ENCODE measurements at places on chromosomes 3 and 15. TPM values are rescaled to one million over a fixed set of nuclear protein-coding genes. Genes with fewer than 3 reads are reported as not detected.

- H3K36me3 ChIP-seq, result no peaks in the 10 kb centered on the region
- H3K4me1 ChIP-seq, result no peaks in the 10 kb centered on the region
- no peaks in the 10 kb centered on the region for H3K27me3 ChIP-seq
- H3K4me3 ChIP-seq, result no peak overlapping the region
- no peak for DNase-seq
These were observed 14.4 kb downstream of the CCDC32 start for GRCh38 chr15:40550341-40551037.

DNA sequence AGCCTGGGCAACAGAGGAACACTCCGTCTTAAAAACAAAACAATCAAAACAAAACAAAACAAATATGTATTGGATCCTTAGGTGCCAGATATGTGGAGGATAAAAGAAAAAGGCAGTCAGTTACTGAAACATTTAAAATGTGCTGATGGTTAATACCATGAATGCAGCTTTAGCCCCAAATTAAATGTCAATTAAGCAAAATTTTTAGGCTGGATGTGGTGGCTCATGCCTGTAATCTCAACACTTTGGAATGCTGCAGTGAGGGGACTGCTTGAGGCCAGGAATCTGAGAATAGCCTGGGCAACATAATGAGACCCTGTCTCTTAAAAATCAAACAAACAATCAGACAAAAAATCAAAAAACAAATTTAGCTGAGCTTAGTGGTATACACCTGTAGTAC lies 8.5 kb upstream of the CHMP2B start:
- no peaks in the 10 kb centered on the region for H3K4me1 ChIP-seq
- no peak overlapping the region for H3K4me3 ChIP-seq
- H3K27ac ChIP-seq, result no peak overlapping the region
- H3K36me3 ChIP-seq, result no peaks in the 10 kb centered on the region
- H3K27me3 ChIP-seq, result peaks cover 13% of the 10 kb centered on the region
- DNase-seq, result no peak

- H3K36me3 ChIP-seq, result no peaks in the 10 kb centered on the region
- H3K4me3 ChIP-seq, result no peak overlapping the region
- H3K27ac ChIP-seq, result peak overlapping the region; percentile 44
- no peaks in the 10 kb centered on the region for H3K4me1 ChIP-seq
- DNase-seq, result peak; percentile 18
- H3K27me3 ChIP-seq, result no peaks in the 10 kb centered on the region
These were observed 609.7 kb downstream of the MCTP2 start for GRCh38 chr15:94840794-94841783.

- no peak overlapping the region for H3K4me3 ChIP-seq
- no peaks in the 10 kb centered on the region for H3K27me3 ChIP-seq
- H3K4me1 ChIP-seq, result no peaks in the 10 kb centered on the region
- DNase-seq, result no peak
- H3K36me3 ChIP-seq, result no peaks in the 10 kb centered on the region
- no peak overlapping the region for H3K27ac ChIP-seq
These were observed 70.6 kb downstream of the LRRC49 start for GRCh38 chr15:70963199-70963598.

DNA sequence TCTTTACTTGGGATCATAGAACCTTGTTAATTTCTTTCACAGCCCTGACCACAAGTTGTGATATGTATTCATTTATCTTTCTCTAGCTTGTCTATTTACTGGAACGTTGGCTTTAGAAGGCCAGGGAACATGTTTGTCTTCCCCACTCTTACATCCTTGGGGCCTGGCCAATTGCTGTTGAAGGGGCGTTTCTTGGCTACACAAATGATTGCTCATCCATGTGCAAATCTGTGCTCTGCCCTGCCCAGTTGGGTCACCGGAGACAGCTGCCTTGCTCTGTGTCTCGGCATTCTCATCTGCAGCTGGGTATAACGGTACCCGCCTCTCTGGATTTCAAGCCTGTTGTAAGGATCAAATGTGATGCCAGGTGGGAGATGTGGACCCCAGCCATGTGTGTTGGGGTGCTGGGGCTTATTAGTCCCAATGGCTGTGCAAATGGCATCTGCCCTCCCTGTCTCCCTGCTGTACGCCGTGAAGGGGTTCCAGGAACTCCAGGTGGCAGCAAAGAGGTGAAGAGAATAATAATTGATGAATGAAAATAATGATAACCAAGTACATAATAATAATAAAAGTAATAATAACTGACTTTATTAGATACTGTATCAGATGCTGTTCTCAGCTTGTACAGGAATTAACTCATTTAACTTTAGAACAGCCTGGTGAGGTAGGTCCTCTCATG lies 24.0 kb upstream of the TLE3 start:
- peaks cover 17% of the 10 kb centered on the region for H3K4me1 ChIP-seq
- no peak overlapping the region for H3K4me3 ChIP-seq
- peak overlapping the region; percentile 52 for H3K27ac ChIP-seq
- H3K36me3 ChIP-seq, result no peaks in the 10 kb centered on the region

The MUC20 gene
- 145 TPM for total RNA-seq

DNA sequence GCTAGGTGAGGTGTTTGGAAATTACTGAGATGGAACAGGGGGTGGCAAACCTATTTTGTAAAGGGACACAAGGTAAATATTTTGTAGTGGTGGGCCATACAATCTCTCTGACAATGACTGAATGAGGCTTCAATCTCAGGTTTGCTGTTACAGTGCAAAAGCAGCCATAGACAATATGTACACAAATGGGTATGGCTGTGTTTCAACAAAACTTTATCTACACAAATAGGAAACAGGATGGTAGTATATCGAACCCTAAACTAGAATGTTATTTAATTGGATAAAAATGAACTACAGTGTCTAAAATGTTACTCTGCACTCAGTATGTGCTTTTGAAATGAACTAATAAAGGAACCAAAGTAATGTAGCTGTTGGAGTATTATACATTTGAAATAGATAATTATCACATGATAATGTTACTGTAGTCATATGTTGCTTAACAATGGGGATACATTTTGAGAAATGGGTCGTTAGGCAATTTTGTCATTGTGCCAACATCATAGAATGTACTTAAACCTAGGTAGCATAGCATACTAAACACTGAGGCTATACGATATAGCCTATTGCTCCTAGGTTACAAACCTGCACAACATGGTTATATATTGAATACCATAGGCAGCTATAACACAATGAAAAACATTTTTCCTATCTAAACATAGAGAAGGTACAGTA lies 495.2 kb upstream of the TBL1XR1 start:
- no peaks in the 10 kb centered on the region for H3K27me3 ChIP-seq
- no peaks in the 10 kb centered on the region for H3K4me1 ChIP-seq
- H3K4me3 ChIP-seq, result no peak overlapping the region
- no peak for DNase-seq
- H3K27ac ChIP-seq, result no peak overlapping the region

The GREM1 gene
- 10.9 TPM for total RNA-seq

The NR1I2 gene
- total RNA-seq, result 220 TPM
